Left ventricle myocardium inferior (tissue), 1 donor: ENCODE measurements at places on chromosomes 12 and 14. TPM values are rescaled to one million over a fixed set of nuclear protein-coding genes. Genes with fewer than 3 reads are reported as not detected.

DNA sequence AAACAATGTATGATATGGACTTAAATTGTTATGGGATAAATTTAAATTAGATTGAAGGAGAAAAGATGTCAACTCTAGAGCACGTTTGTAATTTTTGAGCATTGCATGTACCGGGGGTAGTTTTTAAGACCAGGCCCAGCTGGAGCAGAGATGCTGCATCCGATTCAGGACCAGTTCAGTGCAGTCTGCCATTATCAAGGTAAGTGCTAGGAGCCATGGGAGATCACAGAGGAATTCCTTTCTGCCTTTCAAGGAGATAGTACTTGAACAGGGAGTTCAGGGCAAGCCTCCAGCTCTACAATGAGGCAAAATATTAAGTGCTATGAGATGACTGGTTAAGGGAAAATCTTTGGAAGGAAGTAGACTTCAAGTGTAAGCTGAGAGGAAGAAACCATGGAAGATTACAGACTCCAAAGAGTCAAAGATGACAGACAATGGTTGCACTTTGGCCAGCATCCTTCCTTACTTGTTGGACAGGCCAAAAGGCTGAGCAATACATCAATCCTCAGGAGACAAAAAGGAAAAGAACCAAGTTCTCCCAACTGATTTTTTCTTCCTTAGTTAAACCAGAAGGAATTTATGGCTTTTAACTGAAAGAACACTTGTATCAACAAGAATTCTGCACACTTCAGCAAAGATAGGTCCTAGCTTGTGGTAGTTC, 113.2 kb upstream of the HIF1A start:
- peaks cover 50% of the 10 kb centered on the region for H3K4me1 ChIP-seq
- no peak overlapping the region for H3K4me3 ChIP-seq
- peak overlapping the region; percentile 75 for H3K27ac ChIP-seq
- no peaks in the 10 kb centered on the region for H3K27me3 ChIP-seq
- no peaks in the 10 kb centered on the region for H3K36me3 ChIP-seq

The CD69 gene
- 0.25 TPM for total RNA-seq

The ATL1 gene
- 1.6 TPM for total RNA-seq

The NINJ2 gene
- total RNA-seq = 4.6 TPM

The ERBB3 gene
- 2.3 TPM for total RNA-seq

GRCh38 chr12:18296909-18297280, 35.6 kb downstream of the PIK3C2G start:
- no peaks in the 10 kb centered on the region for H3K27me3 ChIP-seq
- H3K27ac ChIP-seq = peak overlapping the region; percentile 52
- H3K4me1 ChIP-seq = no peaks in the 10 kb centered on the region
- DNase-seq = no peak
- peak overlapping the region; percentile 49 for H3K4me3 ChIP-seq
- no peaks in the 10 kb centered on the region for H3K36me3 ChIP-seq

- no peak overlapping the region for H3K4me3 ChIP-seq
- no peak overlapping the region for H3K27ac ChIP-seq
- DNase-seq = no peak
- H3K4me1 ChIP-seq = peaks cover 4% of the 10 kb centered on the region
Observed at GRCh38 chr14:55430024-55430690, 10.3 kb downstream of the TBPL2 start.

- no peaks in the 10 kb centered on the region for H3K36me3 ChIP-seq
- H3K27me3 ChIP-seq = peaks cover 26% of the 10 kb centered on the region
- H3K4me1 ChIP-seq = no peaks in the 10 kb centered on the region
Observed at GRCh38 chr14:54310151-54310850, 86.5 kb upstream of the CDKN3 start.

DNA sequence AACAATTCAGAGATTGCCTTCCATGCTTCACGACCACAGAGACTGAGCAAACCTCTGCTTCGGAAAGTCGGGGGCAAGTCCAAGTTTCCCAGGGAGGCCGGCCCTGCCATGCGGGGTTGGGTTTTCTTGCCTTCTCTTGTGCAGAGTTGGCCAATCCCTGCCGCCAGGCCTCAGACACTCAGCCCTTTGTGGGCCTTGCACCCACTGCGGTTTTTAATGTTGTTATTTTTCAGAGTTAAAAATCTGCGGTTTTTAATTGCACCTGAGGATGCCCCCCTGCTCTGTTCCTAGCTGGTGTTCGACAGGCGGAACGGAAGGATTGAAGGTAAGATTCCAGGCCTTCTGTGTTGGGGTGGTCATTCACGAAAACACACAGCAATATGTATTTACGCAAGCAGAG, 108.7 kb downstream of the CALM1 start:
- H3K27ac ChIP-seq = no peak overlapping the region
- H3K36me3 ChIP-seq = no peaks in the 10 kb centered on the region
- H3K4me3 ChIP-seq = no peak overlapping the region
- DNase-seq = no peak
- H3K4me1 ChIP-seq = peaks cover 18% of the 10 kb centered on the region

The CCND2 gene
- 283 TPM for total RNA-seq

GRCh38 chr14:94614802-94615201, 2.6 kb downstream of the SERPINA3 start:
- peak overlapping the region; percentile 25 for H3K4me3 ChIP-seq
- peaks cover 24% of the 10 kb centered on the region for H3K36me3 ChIP-seq
- H3K27me3 ChIP-seq = peaks cover 4% of the 10 kb centered on the region
- H3K27ac ChIP-seq = no peak overlapping the region

The SCN8A gene
- total RNA-seq = 0.41 TPM

The PPP4R3A gene
- 38.3 TPM for total RNA-seq

DNA sequence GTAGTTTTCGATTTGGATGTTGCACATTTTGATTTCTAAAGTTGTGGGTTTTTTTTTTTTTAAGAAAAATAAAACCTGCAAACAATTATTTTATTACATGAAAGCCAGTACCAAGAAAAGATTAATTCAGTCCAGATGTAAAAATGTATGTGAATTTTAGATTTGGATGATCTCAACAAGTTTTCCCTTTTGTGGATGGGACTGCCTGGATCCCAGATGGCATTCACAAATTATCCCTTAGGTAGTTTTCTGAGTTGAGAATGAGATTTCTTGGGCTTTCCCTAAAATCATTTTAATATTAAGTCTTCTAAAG, 2.8 kb downstream of the FRMD6 start:
- peak overlapping the region; percentile 91 for H3K27ac ChIP-seq
- DNase-seq = no peak
- H3K36me3 ChIP-seq = no peaks in the 10 kb centered on the region
- H3K4me1 ChIP-seq = peaks cover 74% of the 10 kb centered on the region
- H3K4me3 ChIP-seq = peak overlapping the region; percentile 95

- H3K4me3 ChIP-seq = no peak overlapping the region
- no peak for DNase-seq
- H3K4me1 ChIP-seq = no peaks in the 10 kb centered on the region
- H3K36me3 ChIP-seq = no peaks in the 10 kb centered on the region
- peaks cover 44% of the 10 kb centered on the region for H3K27me3 ChIP-seq
- no peak overlapping the region for H3K27ac ChIP-seq
Observed at GRCh38 chr12:51432921-51433320, 8.3 kb downstream of the SLC4A8 start.

GRCh38 chr14:23094666-23095195, at the start of gene ACIN1:
TSS of gene ACIN1 (minus strand) at chr14:23095136. CDS start at chr14:23095112, 24 bp downstream.
- peak within 1 kb of the TSS; percentile 90 for H3K4me3 ChIP-seq
- peak within 1 kb of the TSS; percentile 97 for H3K27ac ChIP-seq
- H3K4me1 ChIP-seq = peaks cover 83% of the 10 kb centered on the region
- H3K36me3 ChIP-seq = peaks cover 50% of the 10 kb centered on the region

- H3K27ac ChIP-seq = no peak overlapping the region
- H3K4me1 ChIP-seq = peaks cover 42% of the 10 kb centered on the region
- no peak for DNase-seq
Observed at GRCh38 chr12:65276916-65277530, 1.5 kb upstream of the MSRB3 start.

DNA sequence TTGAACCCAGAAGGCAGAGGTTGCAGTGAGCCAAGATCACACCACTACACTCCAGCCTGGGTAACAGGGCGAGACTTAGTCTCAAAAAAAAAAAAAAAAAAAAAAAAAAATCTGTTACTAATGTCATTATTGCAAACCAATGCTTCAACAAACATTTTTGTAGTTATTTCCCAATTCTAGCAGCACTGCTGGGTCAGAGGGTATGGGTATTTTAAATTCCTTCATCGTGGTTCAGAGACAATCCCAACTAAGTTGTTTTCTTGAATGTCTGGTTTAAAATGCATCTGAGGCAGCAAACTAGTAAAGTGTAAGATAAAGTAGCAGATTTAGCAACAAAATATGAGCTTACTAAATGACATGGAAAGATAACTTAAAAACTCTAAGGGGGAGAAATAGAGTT, 65.6 kb downstream of the FERMT2 start:
- H3K4me1 ChIP-seq = peaks cover 36% of the 10 kb centered on the region
- peaks cover 43% of the 10 kb centered on the region for H3K36me3 ChIP-seq
- H3K27ac ChIP-seq = no peak overlapping the region
- DNase-seq = no peak

- no peaks in the 10 kb centered on the region for H3K4me1 ChIP-seq
- no peak for DNase-seq
- peaks cover 6% of the 10 kb centered on the region for H3K27me3 ChIP-seq
Observed at GRCh38 chr14:66359500-66359899, 126.7 kb upstream of the CCDC196 start.

GRCh38 chr12:53232646-53233461, 845 bp upstream of the RARG start:
- H3K27ac ChIP-seq = peak overlapping the region; percentile 81
- H3K36me3 ChIP-seq = no peaks in the 10 kb centered on the region
- peaks cover 41% of the 10 kb centered on the region for H3K4me1 ChIP-seq
- DNase-seq = peak; percentile 60
- peak overlapping the region; percentile 75 for H3K4me3 ChIP-seq

The MBIP gene
- total RNA-seq = 8.4 TPM

DNA sequence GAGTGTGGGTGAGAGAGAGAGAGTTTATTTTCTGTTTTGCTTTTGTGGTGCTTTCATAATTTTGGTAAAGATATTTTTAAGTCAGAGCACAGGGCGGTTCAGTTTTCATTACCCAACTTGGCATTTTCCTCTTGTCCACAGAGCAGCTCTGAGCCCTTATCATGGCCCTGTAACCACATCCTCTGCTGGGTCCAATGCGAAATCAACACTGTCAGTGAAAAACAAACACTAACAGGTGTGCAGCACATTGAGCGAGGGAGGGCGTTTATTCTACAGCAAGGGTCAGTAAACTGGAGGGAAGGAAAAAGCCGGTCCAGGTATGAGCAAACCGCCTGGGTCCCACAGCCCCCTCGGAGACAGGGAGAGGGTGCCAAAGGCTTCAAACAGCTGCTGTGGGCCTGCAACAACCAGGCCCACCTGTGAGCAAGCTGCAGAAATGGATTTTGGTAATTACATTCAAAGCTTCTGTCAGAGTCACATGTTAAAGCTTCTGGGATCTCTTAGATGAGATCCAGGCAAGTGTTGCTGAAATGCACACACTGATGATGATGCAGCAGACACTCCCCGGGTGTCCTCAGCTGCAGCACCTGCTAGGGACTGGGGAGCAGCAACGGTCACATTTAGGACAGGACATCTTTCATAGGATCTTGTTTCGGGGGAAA, 132.7 kb upstream of the DYRK2 start:
- no peak overlapping the region for H3K4me3 ChIP-seq
- no peak overlapping the region for H3K27ac ChIP-seq
- no peak for DNase-seq
- no peaks in the 10 kb centered on the region for H3K27me3 ChIP-seq
- no peaks in the 10 kb centered on the region for H3K4me1 ChIP-seq
